ENCODE measurements at places on chromosomes 13 and 19. TPM values are rescaled to one million over a fixed set of nuclear protein-coding genes. Genes with fewer than 3 reads are reported as not detected.

The RFPL4AL1 gene
- not detected for polyA plus RNA-seq

The CEACAM7 gene
- polyA plus RNA-seq, result not detected

The C19orf67 gene
- not detected for polyA plus RNA-seq

DNA sequence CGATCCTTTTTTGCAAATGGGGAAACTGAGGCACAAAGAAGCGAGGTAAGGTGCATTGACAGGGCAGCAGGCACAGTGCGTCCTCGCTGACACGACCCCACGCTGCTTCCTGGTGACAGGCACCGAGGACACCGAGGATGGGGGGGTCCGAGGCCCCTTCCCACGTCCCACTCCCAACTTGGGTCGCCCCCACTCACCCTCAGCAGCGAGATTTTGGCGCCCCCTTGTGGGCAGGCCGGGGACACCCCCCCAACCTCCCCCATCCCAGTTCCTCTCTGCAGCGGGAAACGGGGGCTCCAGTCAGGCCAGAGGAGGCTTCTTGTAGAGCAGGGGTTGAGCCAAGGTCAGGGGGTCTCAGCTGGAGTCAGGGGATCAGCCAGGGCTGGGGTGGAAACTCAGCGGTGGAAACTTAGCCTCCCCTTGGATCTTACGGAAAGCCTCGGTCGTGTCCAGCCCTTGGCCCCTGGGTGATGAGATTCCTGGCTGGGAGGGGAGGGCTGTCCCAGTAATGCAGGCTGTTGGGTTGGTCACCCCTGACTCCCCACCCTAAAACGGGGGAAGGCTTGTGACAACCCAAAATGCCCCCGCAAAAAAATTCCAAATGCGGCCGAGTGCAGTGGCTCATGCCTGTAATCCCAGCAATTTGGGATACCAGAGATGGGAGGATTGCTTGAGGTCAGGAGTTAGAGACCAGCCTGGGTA lies 8.2 kb downstream of the SMIM24 start:
- DNase-seq, result no peak

DNA sequence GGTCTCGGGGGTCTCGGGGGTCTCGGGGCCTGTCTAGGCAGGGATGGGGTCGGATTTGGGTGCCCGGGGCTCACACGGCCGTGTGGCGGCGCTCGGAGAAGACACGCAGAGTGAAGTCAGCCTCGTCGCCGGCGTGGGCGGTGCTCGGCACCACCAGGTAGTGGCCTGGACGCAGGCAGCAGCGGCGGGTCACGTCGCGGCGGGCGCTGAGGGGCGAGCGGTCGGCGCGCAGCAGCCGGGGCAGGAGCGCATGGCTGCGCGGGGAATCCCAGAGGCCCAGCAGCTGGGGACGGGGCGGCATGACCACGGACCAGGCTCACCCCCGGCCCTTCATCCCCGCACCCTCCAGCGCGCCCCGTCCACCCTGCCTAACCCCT lies 8.2 kb downstream of the CAPN12 start:
- DNase-seq, result no peak

GRCh38 chr19:8224394-8225145 lies 15.4 kb downstream of the CERS4 start:
- no peak for DNase-seq

Data from renal pelvis (tissue), 12 donors.